Fibroblast of the conjunctiva (primary cell): ENCODE measurements at places on chromosomes 1 and 21.

- peak; percentile 40 for DNase-seq
Measured at GRCh38 chr1:16013220-16013907, 4.5 kb downstream of the HSPB7 start.

GRCh38 chr1:31886866-31887265 lies 51.3 kb downstream of the PTP4A2 start:
- DNase-seq = no peak

DNA sequence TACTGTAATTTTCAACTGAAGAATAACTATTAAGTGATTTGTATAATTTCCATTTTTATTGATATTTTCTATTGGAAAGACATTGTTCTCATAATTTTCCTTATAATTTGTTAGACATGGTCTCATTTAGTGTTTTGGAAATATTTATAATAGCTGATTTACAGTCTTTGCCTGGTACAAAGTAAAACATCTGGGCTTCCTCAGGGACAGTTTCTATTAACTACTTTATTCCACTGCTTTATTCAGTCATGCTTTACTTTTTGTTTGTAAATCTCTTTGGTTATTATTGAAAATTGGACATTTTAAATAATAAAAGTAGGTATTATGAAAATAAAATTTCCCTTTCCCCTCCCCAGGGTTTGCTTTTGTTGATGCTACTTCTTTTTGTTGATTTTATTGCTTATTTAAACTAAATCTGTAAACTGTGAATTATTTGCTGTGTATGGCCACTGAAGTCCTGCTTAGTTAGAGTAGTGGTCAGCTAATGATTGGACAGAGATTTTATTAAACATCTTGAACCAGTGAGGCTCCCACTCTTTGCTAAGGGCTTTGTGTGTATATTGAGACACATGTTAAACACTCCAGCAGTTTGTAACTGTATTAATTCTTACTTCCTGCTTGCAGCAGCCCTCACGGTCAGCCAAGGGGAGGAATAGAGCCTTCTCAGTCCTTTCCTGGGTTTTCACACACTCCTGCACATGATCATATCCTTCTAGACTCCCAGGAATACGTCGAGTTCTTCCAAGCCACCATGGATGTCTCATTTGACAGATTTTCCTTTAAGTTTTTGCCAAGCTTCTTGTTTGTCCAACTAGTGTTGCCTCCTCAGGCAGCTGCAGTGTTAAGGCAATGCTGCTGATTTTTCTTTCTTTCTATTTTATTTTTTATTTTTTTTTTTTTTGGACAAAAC lies 994.6 kb upstream of the PRMT6 start:
- no peak for DNase-seq

DNA sequence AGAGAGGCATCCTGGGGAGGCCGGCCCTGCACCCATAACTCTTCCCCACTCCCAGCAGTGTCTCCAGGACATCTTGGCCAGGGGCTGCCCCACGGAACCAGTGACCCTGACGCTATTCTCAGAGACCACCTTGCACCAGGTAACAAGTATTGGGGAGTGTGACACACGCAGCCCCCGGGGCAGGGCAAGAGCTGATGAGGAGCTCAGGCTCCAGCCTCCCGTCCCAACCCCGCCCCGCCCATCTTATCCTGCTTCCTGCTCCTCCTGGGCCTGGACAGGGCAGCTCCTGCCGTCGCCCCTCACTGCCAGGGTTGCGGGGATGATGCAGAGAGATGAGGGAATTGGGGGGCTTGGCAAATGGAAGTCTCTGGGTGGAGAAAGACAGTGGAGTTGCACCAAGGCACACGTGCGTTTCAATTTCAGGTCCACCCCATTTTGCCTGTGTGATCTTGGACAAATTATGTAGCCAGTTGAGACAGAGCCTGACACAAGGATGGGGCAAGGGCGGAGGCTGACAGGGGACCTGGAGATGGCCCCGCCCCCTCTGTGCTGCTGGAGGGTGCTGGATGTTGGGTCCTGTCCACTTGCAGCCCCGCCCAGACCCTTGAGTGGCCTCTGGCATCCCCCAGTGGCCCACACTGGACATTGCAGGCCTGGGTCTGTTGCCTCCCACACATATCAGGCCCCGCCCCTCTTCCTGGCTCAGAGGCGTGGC lies 10.7 kb downstream of the CLCNKA start:
- DNase-seq = peak; percentile 80

DNA sequence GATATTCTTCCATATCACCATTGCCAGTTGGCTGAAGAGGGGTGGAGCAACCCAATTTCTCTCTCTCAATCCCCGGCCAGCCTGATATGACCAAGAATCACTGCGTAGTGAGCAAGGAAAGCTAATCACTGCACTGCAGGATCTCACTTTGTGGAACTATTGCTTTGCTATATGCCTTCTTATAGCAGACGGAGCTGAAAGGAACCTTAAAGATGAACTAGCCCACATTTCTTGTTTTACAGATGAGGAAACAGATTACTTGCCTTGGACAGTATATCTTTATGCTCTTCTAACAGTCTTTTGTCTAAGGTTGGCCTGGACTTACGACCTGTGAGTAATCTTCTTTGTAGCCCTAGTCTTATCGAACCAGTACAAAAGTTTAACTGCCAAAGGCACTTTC lies 7.6 kb downstream of the APOBEC4 start:
- no peak for DNase-seq

DNA sequence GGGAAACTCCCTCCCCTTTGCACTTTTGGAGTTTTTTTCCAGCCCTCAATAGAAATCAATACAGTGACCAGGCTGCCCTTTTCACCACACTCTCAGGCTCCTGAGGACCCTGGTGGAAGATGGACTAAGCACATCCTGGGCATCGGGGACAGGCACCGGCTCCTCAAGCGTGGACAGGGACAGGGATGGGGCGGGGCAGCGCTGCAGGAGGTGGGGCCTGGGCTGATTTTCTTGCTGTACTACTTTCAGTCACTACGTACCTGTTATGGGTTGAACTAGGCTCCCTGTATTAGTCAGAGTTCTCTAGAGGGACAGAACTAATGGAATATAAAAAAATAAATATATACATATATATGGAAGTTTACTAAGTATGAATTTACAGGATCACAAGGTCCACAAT lies 2.5 kb downstream of the MX2 start:
- no peak for DNase-seq

- peak; percentile 76 for DNase-seq
Measured at GRCh38 chr1:244214009-244214967, 163.2 kb downstream of the ZBTB18 start.

- no peak for DNase-seq
Measured at GRCh38 chr1:206769304-206769731, 1.3 kb upstream of the IL19 start.

- DNase-seq = no peak
Measured at GRCh38 chr21:36510911-36511310, 31.0 kb upstream of the CLDN14 start.

DNA sequence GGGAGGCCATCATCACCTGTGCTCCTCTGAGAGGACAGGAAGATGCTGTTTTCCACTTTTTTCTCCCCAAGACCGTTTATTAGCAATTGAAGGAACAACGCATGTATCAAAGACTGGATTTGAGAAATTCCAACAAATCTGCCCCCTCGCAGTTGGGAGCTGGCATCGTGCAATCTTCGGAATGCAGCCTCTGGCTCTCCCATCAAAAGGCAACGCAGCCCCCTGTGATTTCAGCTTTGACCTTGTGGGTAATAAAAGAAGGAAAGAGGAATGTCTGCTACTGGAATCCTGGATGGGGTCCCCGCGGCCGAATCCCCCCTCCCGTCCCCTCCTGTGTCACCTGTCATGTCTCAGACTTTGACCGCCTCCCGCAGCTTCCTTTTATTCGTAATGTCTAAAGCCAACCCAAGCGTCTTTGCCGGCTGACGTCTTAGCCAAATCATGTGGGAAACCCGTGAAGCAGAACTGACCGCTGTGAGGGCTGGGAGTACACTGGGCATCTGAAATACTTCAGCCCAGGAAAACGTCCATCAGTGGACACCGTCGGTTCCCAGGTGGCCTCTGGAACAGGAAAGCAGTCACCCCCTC lies 101.5 kb downstream of the WDR4 start:
- DNase-seq = no peak

GRCh38 chr1:111204983-111205713 lies 4.7 kb upstream of the DENND2D start:
- no peak for DNase-seq

DNA sequence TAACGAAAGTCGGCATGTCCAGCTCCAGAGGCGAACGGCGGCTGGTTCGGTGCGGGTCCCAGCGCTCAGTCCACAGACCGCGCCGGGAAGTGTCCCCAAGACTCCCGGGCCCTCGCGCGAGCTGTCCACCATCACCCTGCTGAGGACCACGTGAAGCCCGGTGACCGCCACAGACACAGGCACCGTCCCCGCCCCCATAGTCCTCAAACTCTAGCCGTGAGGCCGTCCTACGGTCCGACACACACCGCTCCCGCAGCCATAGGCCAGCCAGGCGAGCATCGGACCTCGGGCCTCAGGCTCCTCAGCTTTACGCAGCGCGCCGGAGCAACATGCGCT lies 535 bp downstream of the SETD4 start:
- DNase-seq = no peak

DNA sequence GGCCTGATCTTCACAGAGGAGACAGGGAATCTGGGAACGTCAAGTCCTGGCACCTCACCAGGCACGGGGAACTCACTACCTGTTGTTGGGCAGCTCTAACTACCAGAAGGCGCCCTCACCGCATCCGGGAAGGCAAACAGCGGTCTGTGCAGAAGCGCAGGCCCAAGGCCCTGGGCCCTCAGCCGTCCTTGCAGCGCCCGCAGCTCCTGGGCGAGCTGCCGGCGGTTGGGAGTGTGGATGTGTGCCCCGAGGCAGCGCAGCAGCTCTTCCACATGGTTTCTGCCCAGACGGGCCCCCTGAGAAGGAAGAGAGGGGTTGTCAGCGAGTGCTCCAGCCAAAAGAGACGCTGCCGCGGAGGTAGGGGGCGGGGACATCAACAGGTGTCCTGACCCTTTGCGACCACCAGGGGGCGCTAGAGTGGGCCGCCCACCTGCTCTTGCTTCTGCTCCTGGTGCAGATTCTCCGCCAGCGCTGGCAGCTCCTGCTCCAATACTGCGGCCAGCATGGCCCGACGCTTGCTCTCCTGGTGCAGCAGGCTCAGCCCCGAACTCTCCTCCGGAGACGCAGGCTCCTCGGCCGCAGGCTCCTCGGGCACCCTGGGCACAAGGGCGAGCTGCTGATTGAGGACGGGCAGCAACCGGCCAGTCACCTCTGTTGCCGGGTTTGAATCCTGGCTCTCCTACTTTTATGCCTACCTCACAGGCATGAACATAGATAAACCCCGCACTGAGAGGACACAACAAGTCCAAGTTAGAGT lies 9.3 kb downstream of the MAP3K6 start:
- DNase-seq = no peak

DNA sequence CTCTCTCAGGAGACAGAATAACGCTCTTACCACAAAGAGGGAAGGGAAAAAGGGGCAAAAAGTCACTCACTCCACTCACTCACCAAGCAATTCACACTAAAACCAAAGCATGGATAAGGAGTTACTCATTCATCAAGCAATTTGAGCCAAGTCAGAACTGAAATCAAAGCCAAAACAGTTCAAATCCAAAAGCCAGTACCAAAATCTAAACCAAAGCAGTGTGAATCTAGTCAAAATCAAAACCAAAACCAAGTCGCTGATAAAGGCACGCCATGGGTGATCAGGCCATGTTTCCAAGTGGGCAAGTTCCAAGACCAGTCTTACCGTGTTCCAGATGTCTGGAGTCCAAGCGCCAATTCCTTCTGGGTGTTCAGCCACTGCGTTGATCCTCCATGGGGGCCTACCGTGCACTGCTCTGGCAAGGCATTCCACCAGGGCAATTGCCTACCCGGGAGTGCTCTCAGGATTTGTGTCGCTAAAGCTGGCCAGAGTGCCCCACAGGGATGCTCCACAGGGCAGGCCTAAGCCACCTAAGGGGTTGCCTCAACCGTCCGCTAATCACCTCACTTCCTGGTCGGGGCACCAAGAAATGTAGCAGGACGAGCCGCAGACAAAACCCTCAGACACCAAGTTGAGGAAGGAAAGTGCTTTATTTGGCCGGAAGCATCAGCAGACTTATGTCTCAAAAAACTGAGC lies 142.3 kb downstream of the TRIM33 start:
- DNase-seq = no peak

DNA sequence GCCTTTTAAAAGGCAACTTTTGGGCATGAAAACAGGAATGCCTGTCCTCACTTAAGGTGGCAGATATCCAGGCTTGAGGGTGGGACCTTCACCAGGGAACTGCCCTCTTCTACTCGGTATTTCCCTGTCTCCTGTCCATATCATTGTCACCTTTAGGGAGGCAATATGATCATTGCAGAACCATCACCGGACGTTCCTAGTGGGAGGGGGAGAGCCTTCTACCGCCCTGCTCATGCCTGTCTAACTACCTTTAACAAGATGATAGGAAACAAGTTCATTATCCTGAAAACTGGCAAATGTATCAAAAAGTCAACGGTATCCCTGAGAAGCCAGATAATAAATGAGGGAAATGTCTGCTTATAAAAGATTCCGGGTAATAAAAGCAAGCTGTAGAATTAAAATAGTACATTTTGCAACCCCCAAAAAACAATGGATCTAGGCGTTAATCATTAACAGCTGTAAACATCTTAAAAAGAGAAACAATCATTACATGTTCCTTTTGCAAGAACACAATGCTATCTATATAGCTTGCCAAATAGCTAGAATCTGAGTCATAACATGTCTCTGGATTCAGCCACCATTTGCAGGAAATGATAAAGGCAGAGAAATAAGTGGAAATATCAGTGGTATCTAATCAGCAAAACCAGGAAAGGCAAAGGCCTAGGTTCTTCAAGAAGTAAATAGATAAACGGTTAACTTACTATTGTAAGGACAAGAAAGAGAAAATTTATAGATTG lies 852.9 kb upstream of the ADGRL4 start:
- peak; percentile 83 for DNase-seq

DNA sequence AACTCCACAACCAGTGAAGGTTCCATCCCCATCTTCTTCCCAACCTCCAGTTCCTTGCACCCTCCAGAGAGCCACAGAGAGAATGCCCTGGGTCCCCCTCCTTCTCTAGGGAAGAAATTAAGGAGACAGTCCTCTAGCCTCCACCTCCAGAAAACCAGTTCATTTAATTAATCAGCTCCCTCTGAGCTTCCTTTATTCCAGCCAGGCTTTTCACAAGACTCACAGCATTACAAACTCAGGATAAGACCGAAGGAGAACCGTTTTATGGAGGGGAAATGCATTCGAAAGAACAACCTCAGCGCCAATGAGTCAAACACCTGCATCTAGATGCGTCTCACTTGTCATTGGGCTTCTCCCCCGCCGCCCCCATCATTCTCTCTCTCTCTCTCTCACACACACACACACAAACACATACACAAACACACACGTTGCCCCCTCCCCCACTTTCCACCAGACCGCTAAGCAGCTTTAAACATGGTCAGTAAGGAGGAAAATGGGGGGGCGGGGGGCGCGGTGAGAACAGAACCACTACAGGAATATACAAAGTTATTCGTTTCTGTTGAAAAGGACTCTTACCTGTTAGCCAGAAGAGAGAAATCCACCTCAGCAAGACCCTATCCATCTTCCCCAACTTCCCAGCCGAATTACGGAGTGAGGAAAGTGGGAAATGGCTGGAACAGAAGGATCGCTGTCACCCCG lies 544 bp downstream of the ILDR2 start:
- no peak for DNase-seq

- DNase-seq = no peak
Measured at GRCh38 chr1:44037154-44037553, 5.9 kb upstream of the SLC6A9 start.

GRCh38 chr1:234592240-234592639 lies 17.7 kb downstream of the IRF2BP2 start:
- DNase-seq = no peak

GRCh38 chr1:97827887-97828286 lies 92.9 kb downstream of the DPYD start:
- DNase-seq = no peak

GRCh38 chr21:41966872-41967621 lies 13.2 kb upstream of the C2CD2 start:
- no peak for DNase-seq

- DNase-seq = no peak
Measured at GRCh38 chr1:10816233-10816632, 19.8 kb upstream of the CASZ1 start.
